ENCODE measurements at places on chromosomes 13 and 19. TPM values are rescaled to one million over a fixed set of nuclear protein-coding genes. Genes with fewer than 3 reads are reported as not detected.
A peak's percentile ranks its signal among the peaks of the same experiment; 100 is the strongest.

GRCh38 chr13:110815471-110816204 lies 99.2 kb downstream of the ANKRD10 start:
- DNase-seq = no peak

- no peak for DNase-seq
Observed at GRCh38 chr13:114101358-114102130, 30.9 kb downstream of the RASA3 start.

- DNase-seq = no peak
Observed at GRCh38 chr13:97889803-97890202, 63.7 kb upstream of the IPO5 start.

GRCh38 chr19:42985588-42985987 lies 40.7 kb downstream of the PSG11 start:
- DNase-seq = no peak

DNA sequence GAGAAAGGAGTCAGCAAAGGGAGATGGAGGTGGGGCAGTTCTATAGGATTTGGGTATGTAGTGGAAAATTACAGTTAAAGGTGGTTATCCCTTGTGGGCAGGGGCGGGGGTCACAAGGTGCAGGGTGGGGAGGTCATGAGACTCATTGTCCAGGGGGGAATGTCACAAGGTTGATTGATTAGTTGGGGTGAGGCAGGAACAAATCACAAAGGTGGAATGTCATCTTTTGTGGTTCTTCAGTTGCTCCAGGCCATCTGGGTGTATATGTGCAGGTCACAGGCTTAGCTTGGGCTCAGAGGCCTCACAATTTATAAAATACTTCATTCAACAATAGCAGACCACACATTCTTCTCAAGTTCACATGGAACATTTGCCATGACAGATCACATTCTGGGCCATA lies 109.6 kb downstream of the ATP11A start:
- DNase-seq = no peak

GRCh38 chr19:52658595-52658994 lies 20.4 kb upstream of the ZNF83 start:
- no peak for DNase-seq

DNA sequence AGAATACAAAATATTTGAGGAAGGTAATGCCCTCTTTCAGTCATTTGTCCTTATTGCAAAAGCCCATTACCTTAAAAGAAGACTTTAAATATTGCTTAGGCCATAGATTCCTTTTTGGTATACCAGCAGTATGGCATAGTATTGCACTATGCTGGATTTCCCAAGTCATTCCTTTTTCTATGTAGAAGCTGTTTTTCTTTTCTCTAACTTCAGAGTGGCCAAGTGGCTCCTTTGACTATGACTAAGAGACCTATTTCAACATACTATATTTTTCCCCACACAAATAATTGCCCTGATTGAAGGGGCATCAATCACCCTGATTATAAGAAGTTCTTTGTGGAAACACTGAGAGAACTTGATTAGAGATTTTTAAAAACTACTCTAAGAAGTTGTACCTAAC lies 68.6 kb downstream of the UFM1 start:
- DNase-seq = no peak

- peak; percentile 83 for DNase-seq
Observed at GRCh38 chr19:11422163-11423065, 3.3 kb upstream of the RGL3 start.

GRCh38 chr13:32734511-32734910 lies 148.3 kb downstream of the PDS5B start:
- DNase-seq = no peak

GRCh38 chr13:20311596-20311995 lies 79.5 kb upstream of the GJB6 start:
- DNase-seq = no peak

- DNase-seq = no peak
Observed at GRCh38 chr19:42065051-42065450, 5.0 kb downstream of the GRIK5 start.

DNA sequence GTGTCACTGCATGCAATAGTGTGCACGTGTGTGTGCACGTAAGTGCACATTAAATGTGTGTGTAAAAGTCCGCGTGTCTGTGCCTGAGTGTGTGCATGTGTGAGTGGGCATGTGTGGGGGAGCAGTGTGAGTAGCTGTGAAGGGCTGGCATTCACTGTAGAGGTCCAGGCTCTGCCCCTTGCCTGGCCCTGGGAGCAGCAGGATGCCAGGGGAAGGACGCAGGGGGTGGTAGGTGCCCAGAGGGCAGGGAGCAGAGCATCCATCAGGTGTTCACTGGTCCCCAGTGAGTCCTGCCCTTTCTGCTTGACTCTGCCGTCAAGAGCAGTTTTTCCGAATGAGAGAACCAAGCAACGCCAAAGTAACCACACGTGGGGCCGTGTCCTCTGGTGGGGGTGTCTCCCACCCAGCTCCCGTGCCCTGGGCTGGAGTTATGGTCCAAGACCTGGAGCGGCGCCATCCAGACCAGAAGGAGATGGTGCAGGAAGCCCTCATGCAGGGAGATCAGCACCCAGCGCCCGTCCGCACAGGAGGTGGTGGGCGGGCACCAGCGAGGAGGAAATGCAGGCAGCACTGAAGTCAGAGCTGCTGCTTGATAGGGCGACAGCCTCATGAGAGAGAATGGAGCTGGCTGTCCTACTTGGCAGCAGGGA lies 68.5 kb downstream of the TEX29 start:
- DNase-seq = no peak

- peak; percentile 83 for DNase-seq
Observed at GRCh38 chr19:38250821-38251563, 5.2 kb downstream of the PPP1R14A start.

DNA sequence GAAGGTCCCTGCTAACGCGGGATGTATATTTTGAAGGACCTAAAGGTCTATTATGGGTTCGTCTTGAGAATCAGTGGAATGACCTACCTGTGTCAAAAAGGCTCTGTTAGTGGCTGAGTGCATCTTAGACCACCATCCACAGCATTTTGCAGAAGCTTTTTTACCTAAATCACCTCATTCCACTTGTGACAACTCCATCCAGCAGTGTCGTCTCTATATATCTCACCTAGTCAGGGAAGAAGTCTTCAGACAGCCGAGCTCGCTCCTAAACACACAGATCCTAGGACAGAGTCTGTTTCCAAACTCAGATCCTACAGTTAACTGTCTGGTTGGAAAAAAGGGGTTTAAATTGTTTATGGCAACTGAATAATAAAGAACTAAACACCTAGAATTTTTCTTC lies 33.7 kb downstream of the COL4A1 start:
- DNase-seq = no peak

- no peak for DNase-seq
Observed at GRCh38 chr19:32824916-32825608, 44.5 kb downstream of the SLC7A9 start.

GRCh38 chr13:64643066-64643465 lies 2587.1 kb downstream of the PCDH9 start:
- DNase-seq = peak; percentile 30

DNA sequence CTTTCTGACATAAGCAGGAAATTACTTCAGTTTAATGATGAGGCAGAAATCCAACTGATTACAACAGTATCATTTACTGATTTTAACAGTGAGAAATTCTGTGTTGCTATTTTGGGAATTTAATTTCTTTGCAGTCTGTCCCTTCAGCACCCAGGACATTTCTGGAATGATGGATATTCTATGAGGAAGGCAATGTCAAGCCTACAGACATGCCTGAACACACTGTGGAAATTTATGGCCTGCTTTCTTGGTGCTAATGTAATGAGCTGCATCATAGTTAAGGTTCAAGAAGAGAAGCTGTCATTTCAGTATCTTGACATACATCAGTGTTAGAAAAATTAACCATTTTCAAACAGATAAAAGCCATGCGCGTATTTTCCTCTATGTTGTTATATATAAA lies 87.7 kb downstream of the SLITRK1 start:
- no peak for DNase-seq

GRCh38 chr19:38685666-38686529 lies 38.4 kb downstream of the ACTN4 start:
- peak; percentile 80 for DNase-seq

GRCh38 chr13:34620074-34620850 lies 321.8 kb upstream of the NBEA start:
- peak; percentile 54 for DNase-seq

DNA sequence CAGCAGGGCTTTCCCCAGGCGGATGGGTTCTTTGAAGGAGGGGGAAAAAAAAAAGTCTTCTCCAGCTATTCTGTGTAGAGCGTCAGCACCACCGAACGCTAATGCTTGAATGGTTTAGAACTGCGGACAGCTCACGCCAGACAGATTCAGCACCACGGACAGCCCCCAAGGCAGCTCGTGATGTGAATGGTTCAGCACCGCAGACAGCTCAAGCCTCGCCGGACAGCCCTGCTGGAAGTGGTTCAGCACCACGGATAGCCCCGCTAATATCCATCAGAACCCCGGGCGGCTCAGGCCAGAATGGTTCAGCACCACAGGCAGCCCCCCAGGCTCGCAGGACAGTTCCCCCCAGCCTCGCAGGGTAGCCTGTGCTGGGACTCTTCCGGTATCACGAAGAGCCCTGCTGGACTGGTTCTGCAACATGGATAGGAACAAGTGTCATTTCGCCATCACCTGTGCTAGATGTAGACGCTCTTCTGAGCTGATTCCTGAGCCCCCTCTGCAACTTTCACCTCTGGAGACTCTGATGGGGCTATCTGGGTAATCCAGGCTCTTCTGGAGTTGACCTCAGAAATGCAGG lies 4.9 kb upstream of the SMIM17 start:
- peak; percentile 88 for DNase-seq

DNA sequence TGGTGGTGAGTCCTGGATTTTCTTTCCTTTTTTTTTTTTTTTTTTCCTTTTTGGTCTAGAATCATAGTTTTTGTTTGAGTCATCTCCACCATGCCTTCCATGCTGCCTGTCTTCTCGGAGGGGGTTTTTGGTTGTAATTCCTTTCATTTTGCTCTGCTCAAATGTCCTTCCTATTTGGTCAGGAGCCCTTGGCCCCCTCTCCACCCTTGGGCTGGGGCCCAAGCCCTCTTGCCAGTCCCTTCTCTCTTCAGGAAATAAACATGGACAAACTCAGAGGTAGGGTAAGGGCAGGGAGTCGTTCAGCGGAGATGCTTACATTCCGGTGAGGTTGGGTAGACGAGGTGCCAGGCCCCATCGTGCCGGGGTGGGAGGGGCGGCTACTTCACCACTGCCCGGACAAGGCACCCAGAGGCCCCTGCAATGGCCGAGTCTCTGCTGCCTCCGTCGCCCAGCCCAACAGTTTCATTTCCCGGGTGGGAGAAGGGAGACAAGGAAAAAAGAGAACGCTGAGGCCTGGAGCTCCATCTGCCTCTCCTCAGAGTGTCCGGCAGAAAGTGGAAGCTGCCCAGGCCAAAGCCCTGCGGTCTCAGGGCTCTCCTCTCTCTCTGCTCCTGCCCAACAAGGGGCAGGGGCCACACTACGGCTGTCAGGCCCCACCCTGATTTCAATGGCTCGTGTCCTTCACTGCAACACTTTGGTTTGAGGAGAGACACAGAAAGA lies 12.7 kb downstream of the ZNF574 start:
- DNase-seq = no peak

DNA sequence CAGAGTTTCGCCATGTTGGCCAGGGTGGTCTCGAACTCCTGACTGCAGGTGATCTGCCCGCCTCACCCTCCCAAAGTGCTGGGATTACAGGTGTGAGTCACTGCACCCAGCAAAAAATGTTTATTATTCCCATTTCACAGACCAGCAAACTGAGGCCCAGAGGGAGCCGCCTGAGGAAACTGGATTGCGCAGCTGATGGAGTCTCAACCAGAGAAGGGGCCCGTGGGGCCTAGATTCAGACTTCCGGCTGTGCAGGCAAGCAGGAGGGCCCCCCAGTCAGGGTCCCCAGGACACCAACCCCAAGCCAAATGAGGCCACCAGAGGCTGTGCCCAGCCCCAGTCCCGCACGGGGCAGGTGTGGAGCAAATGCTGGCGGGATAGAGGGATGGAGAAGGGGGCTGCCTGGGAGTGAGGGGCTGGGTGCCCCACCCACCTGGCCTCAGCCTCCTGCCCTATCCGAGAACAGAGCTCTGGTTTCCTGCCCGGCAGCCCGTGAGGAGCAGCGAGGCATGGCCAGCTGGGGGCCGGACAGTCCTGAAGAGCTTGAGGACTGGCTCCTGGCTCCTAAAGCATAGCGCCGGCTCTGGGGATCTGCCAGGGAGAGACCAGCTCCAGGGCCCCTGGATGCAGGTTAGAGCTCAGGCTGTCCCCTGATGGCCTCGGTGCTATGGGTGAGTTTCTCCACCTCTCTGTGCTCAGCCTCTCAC lies 22.0 kb downstream of the MISP start:
- DNase-seq = no peak

GRCh38 chr13:74969419-74969818 lies 512.5 kb downstream of the TBC1D4 start:
- DNase-seq = no peak

DNA sequence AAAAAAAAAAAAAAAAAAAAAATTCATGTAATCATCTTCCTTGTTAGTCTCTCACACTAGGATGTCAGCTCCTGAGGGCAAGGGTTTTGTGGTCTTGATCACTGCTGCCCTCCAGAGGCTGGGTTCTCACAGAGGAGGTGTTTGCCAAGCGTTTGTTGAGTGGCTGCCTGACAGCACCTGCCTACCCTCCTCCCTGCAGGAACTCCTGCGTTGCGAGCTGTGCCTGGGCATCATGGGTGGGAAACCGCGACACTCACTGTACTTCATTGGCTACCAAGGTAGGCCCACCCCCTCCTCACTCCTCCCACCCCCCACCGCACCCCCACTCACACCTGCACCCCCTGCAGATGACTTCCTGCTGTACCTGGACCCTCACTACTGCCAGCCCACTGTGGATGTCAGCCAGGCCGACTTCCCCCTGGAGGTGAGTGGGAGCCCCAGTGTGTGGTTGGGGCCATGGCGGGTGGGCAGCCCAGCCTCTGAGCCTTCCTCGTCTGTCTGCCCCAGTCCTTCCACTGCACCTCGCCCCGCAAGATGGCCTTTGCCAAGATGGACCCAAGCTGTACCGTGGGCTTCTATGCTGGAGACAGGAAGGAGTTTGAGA lies 8.1 kb downstream of the ATG4D start:
- no peak for DNase-seq

DNA sequence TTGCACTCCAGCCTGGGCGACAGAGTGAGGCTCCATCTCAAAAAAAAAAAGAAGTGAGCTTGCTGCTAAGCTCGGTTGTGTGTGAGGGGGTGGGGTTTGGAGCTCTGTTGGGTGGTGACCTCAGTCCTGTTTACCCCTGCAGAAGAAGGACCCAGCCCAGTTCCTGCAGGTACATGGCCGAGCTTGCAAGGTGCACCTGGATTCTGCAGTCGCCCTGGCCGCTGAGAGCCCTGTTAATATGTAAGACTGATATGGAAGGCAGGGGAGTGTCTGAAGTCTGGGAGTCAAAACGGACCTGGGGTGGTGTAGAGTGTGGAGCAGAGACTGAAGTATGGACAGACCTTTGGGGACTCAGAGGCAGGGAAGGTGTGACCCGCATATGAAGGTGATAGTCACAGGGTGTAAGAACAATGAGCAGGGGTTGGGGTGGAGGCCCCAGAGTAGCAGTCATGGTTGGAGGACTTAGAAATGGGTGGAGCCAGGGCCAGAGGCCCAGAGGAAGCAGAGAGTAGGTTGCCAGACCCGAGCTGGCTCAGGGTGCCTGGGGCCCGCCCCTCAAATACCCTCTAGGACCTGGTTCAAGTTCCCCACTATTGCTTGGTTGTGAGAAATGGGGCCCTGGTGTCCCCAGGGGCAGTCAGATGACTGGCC lies 13.2 kb downstream of the CLASRP start:
- no peak for DNase-seq

The PRKACA gene
- 17.6 TPM for total RNA-seq

The NCAN gene
- total RNA-seq = 0.72 TPM

The PPM1N gene
- total RNA-seq = not detected

The CADM4 gene
- total RNA-seq = 2.9 TPM

The KLF1 gene
- 3.1 TPM for total RNA-seq

The APC2 gene
- 0.72 TPM for total RNA-seq

The TFPT gene
- total RNA-seq = 18.8 TPM

The SYT3 gene
- 0.48 TPM for total RNA-seq

The GRK1 gene
- not detected for total RNA-seq

The PRDX2 gene
- total RNA-seq = 112 TPM

The TGFBR3L gene
- total RNA-seq = not detected

The KIR3DL1 gene
- 1.7 TPM for total RNA-seq
